T-cell (primary cell): ENCODE measurements at places on chromosomes 3 and 15.

- no peak for DNase-seq
Observed at GRCh38 chr15:39596358-39597051, 15.6 kb downstream of the THBS1 start.

DNA sequence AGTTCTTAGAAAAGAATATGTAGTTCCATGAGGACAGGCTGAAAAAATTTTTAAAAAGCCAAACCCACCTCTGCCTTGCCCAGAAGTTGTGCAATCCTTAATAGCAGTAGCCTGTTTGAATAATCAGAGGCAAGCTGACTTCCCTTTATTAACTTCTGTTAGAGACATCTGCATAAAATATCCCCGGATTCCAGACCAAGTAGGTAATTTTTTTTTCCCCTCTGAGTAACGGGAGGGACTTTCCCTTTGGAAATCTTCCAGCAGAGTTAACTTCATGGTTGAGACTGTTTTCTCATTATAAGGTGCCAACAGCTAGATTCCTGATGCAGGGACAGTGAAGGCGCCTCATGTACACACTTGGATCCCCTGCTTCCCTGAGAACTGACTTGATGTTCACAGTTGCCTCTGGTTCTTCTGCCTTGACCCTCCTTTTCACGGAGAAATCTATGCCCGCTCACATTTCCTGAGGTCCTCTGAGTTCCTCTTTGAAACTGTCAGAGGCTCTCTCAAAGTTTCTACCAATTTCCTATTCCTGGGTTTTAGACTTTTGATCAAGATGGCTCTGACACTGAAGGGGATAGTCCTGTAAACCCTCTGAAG lies 227.6 kb upstream of the BHLHE40 start:
- DNase-seq = no peak

DNA sequence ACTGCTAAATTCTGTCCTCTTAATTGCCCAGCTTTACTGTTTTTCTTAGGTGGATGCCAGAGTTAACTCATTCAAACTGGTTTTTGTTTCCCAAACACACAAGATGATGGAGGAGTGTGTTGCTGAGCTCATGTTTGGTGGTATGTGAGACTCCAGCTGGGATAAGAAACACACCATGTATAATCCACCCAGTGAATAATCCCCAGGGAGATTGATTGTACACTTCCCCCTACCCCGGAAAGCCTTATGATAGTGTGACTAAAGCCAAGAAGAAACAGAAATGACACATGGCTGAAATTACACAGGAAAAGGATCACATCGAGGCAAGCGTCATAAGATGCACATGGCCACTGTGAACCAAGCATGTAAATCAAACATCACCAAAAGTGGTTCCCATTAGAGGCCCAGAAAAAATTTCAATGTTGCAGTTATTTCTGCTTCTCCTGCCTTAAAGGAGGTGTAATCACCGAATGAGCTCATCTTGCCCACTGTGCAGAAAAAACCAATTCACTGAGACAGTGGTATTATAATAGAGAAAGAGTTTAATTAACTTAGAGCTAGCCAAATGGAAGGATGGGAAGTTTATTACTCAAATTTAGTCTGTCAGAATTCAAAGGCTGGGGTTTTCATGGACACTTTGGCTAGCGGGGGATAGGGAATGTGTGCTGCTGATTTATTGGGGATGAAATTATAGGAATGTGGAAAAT lies 56.7 kb upstream of the MAGI1 start:
- DNase-seq = no peak

DNA sequence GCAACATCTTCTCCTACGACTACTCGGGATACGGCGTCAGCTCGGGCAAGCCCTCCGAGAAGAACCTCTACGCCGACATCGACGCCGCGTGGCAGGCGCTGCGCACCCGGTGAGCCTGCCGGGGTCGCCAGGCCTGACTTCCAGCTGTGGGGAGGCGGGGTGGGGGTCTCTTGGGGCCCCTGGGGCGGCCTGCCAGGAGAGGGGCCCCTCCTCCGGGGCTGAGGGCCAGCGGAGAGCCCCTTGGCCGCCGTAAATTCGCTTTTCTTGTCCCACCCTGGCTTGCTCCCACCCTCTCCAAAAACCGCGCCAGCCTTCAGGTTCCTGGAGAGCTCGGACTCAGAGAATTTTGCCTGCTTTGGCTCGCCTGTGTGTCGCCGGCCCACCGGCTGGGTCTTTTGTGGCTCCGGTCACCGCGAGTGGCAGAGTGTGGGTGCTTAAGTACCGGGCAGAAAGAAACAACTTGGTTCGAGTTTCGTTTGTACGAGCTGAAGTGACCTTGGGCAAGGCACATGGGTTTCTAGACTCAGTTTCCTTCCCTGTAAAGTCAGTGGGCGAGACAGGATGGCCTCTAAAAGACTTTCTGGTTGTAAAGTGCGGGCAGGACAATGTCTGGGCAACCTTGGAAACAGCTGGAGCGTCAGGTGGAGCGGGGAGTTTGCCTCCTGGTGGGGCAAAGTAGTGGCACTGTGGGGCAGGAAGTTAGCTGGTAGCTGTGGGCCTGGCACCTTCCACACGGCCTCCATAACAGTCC lies 976 bp downstream of the ABHD17C start:
- no peak for DNase-seq

- DNase-seq = no peak
Observed at GRCh38 chr3:30017901-30018300, 588.5 kb upstream of the TGFBR2 start.

GRCh38 chr3:70614111-70614510 lies 301.7 kb upstream of the MDFIC2 start:
- DNase-seq = no peak

GRCh38 chr15:29570948-29571791 lies 251.1 kb downstream of the TJP1 start:
- DNase-seq = no peak

GRCh38 chr3:179840985-179841384 lies 188.1 kb downstream of the USP13 start:
- no peak for DNase-seq

GRCh38 chr15:88878720-88879184 lies 16.6 kb downstream of the HAPLN3 start:
- DNase-seq = no peak

DNA sequence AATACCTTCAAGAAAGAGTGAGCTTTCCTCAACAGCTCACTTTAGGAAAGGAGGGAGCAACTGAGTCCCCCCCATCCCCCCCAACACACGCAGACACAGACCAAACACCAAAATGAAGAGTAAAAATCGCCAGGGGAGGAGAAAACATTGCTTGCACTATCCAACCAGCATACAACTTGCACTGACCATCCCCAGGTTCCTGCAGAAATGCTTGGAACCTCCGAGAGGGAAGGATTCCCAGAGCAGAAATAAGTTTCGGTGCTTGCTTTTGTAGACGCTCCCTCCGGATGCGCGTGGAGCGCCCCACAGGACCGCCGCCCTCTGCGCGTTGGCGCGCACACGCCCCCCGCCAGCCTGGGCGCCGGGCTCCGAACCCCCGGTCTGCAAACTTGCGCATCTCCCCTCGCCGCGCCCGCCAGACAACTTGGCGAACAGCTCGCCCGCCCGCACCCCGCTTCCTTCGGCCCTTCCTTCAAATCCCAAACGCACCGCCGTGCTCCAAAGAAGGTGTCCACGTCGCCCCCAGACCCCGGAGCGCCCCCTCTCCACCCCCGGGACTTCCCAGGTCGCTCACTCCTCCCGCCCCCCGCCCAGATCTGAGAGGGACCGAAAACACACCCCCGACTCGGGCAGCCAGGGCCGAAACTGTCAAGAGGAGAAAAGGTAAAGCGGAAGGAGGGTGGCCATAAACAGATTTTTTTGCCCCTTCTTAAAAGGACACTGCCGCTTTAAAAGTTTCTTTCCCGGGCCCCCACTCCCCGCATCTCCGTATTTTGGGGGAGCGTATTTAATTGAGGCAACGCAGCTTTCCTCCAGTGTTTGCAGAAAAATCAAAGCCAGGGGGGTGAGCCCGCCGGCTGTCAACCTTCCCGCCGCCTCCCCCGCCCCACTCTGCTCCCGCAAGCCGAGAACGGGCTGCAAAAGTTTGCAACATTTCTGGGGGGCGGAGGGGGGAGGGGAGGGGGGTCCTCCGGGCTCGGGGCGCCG lies 859 bp downstream of the RORA start:
- DNase-seq = no peak

GRCh38 chr3:126305427-126305826 lies 51.8 kb downstream of the KLF15 start:
- no peak for DNase-seq

GRCh38 chr15:25710184-25710583 lies 152.9 kb downstream of the ATP10A start:
- DNase-seq = no peak

DNA sequence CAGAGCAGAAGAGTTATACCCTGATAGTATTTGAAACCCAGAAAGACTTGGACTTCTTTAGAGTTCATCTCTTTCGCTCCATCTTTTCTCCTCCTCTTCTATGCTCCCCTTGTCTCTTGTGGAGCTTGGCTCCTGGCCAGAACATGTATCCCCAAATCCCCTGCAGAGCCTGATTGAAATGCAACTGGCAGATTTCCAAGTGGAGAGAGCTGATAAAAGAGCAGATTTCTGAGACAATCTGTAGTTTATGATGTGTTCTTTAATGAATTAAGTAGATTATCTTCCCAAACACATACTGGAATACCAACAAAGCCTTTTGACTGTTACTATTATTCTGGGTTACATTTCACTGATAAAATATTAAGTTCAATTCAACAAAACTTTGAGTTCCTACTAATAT lies 33.4 kb downstream of the UNC13C start:
- DNase-seq = no peak

- no peak for DNase-seq
Observed at GRCh38 chr15:89119489-89120478, 31.5 kb downstream of the ABHD2 start.

GRCh38 chr3:25894101-25894500 lies 104.2 kb downstream of the OXSM start:
- DNase-seq = no peak

DNA sequence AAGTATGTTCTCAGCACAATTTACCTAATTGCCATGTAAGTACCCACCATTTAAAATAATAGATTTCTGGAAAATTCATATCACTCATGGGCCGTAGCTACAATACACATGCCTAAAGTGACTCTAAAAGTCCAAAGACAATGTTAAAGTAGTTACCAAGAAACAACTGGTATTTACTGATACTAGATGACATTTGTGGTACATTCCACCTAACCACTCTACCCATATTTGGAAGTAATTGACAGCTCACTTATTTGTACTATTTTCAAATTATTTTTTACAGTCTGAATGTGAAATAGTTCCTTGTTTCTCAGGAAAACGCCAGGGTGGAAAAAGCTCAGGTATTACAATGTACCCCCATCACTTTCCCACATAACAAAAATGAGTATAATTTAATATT lies 573.0 kb downstream of the MECOM start:
- DNase-seq = no peak

DNA sequence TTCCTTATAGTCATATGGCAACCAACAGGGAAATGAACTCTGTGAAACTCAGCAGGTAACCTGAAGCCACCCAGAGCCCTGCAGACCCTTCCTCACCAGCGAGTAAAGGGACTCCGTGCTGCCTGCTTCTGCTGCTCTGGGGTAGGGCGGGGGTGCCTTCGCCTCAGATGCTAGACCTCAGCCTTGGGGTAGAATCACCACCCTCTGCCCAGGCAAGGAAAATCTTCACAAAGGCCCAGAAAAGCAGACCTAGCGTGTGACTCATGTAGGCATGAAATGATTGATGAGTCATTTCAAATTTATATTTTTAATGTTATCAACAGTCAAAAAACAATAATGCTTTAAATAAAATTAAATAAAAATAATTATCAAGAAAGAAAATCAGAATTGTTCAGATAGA lies 6.6 kb downstream of the STIMATE start:
- no peak for DNase-seq

DNA sequence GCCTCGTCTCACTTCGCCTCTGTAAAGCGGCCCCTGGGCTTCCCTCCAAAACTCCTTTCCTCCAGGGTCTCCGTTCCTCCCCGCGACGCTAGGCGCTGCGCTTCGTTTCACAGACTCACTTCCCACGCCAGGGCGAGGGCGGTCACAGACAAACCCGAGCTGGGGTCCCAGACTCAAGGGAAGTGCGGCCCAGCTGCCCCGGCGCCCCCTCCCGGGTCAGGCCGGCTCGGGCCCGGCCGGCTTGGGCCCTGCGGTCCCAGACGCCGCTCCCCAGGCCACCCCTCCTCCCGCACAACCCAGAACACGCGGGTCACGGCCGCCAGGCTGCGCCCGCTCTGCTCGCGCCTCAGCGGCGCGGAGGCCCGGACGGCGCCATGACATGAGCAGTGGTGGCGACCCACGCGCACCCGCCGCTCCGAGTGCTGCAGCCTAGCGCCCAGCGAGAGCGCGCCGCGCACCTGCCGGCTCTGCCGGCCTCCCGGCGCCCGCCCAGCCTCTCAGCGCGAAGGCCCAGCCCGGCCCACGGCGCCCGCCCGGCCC lies 547 bp downstream of the NUP210 start:
- DNase-seq = peak; percentile 52

DNA sequence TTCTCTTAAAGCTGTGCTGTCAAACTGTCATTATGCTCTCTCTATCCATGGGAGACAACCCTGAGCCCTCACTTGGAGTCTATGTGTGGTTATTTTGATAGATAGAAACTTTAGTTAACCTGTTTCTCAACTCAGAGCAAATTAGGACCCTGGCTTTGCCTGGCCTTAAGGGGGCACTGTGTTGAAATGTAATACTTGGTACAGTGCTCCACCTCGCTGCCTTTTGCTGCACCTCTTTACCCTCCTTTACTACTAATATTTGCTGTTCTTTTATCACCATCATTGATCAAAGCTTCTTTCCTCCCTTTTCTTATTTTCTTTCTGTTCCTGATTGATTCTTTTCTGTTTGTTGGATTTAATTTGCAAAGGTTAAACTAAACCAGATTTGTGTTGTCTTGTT lies 34.3 kb downstream of the STT3B start:
- peak; percentile 33 for DNase-seq

DNA sequence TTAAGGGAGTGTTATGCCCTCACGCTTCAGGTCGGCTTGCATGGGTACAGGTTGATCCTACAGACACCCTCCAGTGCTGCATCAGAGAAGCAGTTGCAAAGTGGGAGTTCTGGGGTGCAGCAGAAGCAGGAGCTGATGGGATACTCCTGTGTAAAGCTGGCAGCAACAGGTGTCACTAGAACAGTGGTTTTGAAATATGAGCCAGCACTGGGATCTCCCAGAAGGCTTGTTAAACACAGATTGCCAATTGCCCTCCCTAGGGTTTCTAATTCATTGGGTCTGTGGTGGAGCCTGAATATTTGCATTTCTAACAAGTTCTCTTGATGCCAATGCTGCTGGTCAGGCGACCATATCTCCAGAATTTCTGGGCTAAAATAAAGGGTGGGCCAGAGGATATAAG lies 350.4 kb downstream of the CLSTN2 start:
- DNase-seq = no peak

GRCh38 chr3:159982442-159982974 lies 6.1 kb upstream of the IL12A start:
- no peak for DNase-seq

- no peak for DNase-seq
Observed at GRCh38 chr3:57837686-57838085, 81.6 kb downstream of the SLMAP start.
